ENCODE measurements at places on chromosomes 3 and 15.

DNA sequence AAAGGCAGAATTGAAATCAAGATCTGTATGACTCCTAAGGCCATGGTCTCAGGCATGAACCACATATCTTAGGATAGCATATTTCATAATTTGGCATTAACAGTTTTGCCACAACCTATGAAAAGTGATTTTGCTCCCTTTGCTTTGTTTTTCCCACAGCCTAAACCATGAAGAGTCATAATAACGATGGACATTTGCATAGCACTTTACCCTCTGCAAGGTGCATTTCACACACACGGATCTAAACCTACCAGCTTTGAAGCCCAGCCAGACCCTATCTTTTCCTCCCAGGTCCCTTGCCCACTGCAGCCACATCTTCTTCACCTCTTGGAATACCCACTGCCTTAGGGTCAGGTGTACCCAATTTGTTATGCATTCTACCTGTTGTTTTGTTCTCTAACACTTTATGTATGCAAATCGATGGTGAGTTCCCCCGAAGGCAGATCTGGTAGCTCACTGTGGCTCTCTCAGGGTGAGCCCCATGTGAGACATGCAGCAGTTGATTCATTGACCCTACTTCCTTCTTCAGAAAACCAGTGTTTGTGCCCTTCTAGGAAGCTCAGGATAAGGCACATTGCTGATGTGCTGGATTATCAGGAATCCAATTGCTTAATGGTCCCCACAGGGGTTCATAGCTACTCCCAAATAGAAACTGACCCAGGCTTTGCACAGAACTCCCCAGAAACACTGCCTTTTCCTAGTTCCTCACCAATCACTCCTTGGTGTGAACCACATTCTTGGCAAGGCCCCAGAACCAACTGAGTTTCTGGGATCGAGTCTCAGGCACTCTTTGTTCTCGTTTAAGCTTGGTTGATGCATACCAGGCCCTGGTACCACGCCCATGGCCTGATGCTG, 8.7 kb downstream of the ARHGAP31 start:
- DNase-seq = no peak

DNA sequence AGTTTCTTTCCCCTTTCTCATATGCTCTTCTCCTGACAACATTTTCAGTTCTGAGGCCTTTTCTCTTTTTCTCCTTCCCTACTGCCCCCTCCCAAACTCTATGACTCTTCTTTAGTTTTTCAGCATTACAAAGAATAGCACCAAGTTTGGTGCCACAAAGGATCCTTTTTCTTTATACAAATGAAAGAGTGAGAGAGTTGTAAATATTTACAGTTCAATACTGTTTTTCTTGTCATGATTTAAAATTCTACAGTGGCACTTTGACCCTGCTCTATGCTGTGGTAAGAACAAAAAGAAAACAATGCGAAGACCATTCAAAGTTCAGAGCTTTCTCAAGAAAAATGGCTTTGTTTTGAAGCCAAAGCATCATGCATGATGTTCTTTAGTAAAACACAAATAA, 667.9 kb upstream of the SGO1 start:
- DNase-seq = no peak

- DNase-seq = no peak
Observed at GRCh38 chr3:41356775-41357174, 157.5 kb downstream of the CTNNB1 start.

DNA sequence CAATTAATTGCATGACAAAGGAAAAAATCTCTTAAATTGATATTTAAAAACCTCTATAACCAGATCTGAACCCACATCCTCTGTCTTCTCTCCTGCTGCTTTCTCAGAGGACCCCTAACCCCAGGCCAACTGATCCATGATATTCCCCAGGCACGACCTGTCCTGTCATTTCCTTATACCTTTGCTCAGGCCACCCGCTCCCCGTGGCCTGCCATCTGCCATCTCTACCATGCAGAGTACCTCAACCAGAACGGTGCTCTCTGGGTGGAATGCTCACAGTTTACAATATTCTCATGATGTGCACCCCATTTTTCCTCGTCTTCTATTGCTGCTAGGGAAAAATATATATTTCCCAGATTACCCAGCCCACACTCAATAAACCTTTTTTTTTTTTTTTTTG, 57.7 kb downstream of the ARHGEF3 start:
- no peak for DNase-seq

DNA sequence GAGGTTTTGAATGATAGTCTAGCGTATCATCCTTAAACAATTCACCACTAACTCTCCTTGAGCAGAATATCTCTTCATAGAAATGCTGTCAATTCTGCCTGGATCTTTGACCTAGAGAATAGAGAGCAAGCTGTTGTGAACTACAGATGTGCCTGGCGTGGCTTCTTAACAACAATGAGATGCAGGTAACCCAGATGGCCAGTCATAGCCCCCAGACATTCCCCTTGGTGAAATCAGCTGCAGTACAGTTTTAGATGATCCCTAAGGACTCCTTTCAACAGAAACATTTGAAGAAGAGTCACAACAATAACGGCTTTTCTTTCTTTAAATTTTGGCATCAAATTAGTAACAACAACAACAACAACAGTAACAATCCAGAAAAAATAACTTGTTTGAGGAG, 1041.3 kb downstream of the ROBO1 start:
- DNase-seq = no peak

DNA sequence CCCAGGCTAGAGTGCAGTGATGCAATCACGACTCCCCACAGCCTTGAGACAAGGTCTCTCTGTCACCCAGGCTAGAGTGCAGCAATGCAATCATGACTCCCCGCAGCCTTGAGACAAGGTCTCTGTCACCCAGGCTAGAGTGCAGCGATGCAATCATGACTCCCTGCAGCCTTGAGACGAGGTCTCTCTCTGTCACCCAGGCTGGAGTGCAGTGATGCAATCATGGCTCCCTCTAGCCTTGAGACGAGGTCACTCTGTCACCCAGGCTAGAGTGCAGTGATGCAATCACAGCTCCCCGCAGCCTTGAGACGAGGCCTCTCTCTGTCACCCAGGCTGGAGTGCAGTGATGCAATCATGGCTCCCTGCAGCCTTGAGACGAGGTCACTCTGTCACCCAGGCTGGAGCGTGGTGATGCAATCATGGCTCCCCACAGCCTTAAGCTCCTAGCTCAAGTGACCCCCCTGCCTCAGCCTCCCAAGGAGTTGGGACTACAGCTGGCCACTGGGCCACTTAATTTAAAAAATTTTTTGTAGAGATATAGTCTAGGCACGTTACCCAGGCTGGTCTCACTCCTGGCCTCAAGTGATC, 26.1 kb downstream of the TFRC start:
- no peak for DNase-seq

Data from HuH-7.5 (cell line).